ENCODE measurements at places on chromosomes 16 and 17. TPM values are rescaled to one million over a fixed set of nuclear protein-coding genes. Genes with fewer than 3 reads are reported as not detected.
A peak's percentile ranks its signal among the peaks of the same experiment; 100 is the strongest.

GRCh38 chr16:25143928-25144327 is 32.4 kb downstream of the LCMT1 start:
- H3K36me3 ChIP-seq, result peaks cover 9% of the 10 kb centered on the region
- no peak overlapping the region for H3K4me3 ChIP-seq
- no peaks in the 10 kb centered on the region for H3K4me1 ChIP-seq

Gene CHD9NB
- 0.16 TPM for total RNA-seq

GRCh38 chr17:6711681-6712057 is 1.5 kb downstream of the SLC13A5 start:
- no peak overlapping the region for H3K4me3 ChIP-seq
- H3K27ac ChIP-seq, result no peak overlapping the region
- no peaks in the 10 kb centered on the region for H3K36me3 ChIP-seq
- no peak for DNase-seq
- H3K4me1 ChIP-seq, result peaks cover 14% of the 10 kb centered on the region
- peaks cover 52% of the 10 kb centered on the region for H3K27me3 ChIP-seq

DNA sequence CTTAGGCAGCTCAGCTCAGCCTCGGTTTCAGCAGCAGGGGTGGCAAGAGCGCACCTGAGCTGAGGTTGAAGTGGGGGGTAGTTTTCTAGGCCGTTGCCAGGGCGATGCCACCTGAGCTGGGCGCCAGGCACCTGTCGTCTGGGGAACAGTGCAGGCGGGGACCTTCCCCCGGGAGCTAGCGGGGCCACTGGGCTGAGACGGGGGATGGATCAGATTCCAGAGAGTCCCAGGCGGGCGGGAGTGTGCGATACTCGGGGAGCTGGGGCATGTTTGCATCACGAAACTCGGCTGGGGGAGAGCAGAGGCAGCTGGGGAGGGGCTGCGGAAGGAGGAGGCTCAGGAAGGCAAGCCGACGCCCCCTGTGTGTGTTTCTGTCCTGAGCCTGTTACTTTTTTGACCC is 477 bp upstream of the CLDN9 start:
- peaks cover 17% of the 10 kb centered on the region for H3K4me1 ChIP-seq
- no peaks in the 10 kb centered on the region for H3K36me3 ChIP-seq
- no peak overlapping the region for H3K27ac ChIP-seq
- DNase-seq, result no peak
- no peak overlapping the region for H3K4me3 ChIP-seq

- H3K27me3 ChIP-seq, result no peaks in the 10 kb centered on the region
- H3K4me1 ChIP-seq, result peaks cover 6% of the 10 kb centered on the region
- DNase-seq, result peak; percentile 59
- no peak overlapping the region for H3K27ac ChIP-seq
- H3K36me3 ChIP-seq, result no peaks in the 10 kb centered on the region
These were observed 22.3 kb upstream of the ZFPM1 start for GRCh38 chr16:88430524-88431446.

Gene KRTAP4-5
- not detected for total RNA-seq

GRCh38 chr16:9328411-9328810 is 237.0 kb downstream of the HAPSTR1 start:
- H3K27ac ChIP-seq, result no peak overlapping the region
- no peak for DNase-seq
- no peaks in the 10 kb centered on the region for H3K4me1 ChIP-seq
- H3K36me3 ChIP-seq, result no peaks in the 10 kb centered on the region

Gene KIF2B
- not detected for total RNA-seq

GRCh38 chr17:78133971-78134898 is 3.7 kb downstream of the TMC8 start:
- peaks cover 70% of the 10 kb centered on the region for H3K36me3 ChIP-seq
- H3K27me3 ChIP-seq, result no peaks in the 10 kb centered on the region
- peak; percentile 88 for DNase-seq
- H3K4me1 ChIP-seq, result peaks cover 69% of the 10 kb centered on the region
- peak overlapping the region; percentile 78 for H3K4me3 ChIP-seq

- DNase-seq, result no peak
- H3K4me1 ChIP-seq, result no peaks in the 10 kb centered on the region
- peaks cover 54% of the 10 kb centered on the region for H3K36me3 ChIP-seq
- no peaks in the 10 kb centered on the region for H3K27me3 ChIP-seq
- H3K27ac ChIP-seq, result no peak overlapping the region
These were observed 24.1 kb downstream of the BLMH start for GRCh38 chr17:30267625-30268024.

All from activated CD8-positive, alpha-beta T cell treated with anti-CD3 and anti-CD28 coated beads for 36 hours (primary cell).